ENCODE measurements at places on chromosomes 5 and 9.

GRCh38 chr9:99025616-99026270, 79.2 kb upstream of the TGFBR1 start:
- no peak for DNase-seq

GRCh38 chr9:72623156-72623555, 101.7 kb downstream of the TMC1 start:
- DNase-seq, result no peak

DNA sequence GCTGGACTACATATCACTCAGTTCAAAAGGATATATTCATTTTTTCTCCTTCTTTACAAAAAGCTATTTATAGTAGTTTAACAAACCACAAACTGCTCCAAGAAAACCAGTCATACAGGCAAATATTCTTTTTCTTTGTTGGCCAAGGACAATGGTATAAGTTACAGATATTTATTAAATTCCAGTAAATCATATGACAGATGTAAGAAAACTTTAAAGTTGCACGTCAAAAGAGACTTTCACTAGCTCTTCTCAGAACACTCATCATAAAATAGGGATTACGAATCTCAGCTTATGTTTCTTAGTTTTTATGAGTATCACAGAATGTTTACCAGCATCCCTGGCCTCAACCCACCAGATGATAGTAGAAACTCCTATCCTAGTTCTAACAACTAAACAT, 67.2 kb downstream of the ANKRD31 start:
- DNase-seq, result no peak

GRCh38 chr5:32182463-32183063, 8.4 kb upstream of the GOLPH3 start:
- DNase-seq, result no peak

DNA sequence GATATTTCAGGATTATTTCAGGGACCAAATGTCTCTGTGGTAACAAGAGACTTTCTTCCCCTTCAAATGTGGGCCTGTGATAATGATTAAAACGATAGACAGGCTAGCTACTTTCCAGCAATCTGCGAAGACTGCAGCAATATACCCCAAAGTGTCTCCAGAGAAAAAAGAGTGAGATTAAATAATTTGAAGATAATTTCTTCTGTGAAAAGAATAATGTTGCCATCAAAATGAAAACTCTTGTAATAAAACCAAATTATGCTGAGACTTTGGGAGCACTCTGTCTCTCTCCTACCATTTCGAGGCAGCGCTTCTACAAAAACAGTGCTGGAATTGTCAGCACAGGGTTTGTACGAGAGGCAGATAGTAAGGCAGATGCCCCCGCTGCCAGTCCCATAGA, 104.2 kb upstream of the SPOCK1 start:
- DNase-seq, result no peak

DNA sequence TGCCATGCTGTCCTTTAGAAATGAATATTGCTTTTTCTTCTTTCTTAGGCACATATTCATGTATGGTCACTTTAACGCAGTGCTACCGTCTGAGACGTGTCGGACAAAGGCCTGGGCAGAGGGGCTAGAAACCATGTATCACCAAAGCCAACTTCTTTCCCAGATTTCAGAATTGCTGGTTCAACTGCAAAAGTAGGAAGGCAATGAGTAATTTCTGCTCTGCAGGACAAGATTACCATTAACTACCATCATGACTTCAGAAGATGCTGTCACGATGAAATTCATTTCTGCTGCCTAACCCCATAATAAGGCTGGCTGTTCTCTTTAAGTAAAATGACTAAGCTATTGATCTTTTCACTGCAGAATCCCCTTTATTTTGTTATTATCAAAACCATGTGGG, 306.7 kb downstream of the PDE4D start:
- no peak for DNase-seq

GRCh38 chr9:134130503-134131375, 5.1 kb upstream of the WDR5 start:
- DNase-seq, result no peak

- no peak for DNase-seq
Observed at GRCh38 chr5:81751836-81752643, 1.1 kb upstream of the SSBP2 start.

DNA sequence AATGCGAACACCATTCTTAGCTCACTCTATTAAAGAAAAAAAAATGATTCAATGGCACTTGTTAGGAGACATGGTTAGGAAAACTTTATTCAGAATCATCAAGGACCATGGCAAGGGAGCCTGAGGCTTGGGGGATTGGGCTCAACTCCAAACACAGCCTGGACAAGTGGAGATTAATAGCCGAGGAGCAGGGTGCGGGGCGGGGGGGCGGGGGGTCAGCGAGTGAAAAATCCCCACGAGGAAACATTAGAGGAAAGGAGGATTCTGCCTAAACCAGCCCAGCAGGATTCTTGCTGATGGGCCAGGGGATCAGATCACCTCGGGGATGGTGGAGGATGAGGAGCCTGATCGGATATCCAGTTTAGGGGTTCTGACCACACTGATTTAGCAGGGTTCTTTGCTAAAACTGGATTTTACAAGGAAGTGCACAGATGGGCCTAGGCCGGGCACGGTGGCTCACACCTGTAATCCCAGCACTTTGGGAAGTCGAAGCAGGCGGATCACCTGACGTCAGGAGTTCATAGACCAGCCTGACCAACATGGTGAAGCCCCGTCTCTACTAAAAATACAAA, 24.4 kb upstream of the FIBCD1 start:
- no peak for DNase-seq

GRCh38 chr5:69211200-69211599, 21.8 kb downstream of the CENPH start:
- DNase-seq, result no peak

DNA sequence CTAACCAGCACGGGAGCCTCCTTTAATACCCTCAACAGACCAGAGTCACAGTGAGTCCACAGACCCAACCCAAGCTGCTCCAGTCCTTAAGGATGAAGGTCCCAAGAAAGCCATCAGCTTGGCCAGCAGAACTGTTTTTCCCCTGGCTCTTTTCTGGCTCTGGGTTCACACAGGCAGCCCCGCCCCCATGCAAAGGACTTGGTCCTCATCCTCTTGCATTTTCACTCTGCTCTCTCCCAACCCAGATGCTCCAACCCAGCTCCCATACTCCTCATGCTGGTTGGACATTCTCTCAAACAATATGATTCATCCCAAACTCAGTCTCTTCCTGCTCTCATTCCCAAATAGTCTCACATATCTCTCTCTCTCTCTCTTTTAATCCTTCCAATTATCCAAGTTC, 74.2 kb upstream of the SPOCK1 start:
- DNase-seq, result no peak

DNA sequence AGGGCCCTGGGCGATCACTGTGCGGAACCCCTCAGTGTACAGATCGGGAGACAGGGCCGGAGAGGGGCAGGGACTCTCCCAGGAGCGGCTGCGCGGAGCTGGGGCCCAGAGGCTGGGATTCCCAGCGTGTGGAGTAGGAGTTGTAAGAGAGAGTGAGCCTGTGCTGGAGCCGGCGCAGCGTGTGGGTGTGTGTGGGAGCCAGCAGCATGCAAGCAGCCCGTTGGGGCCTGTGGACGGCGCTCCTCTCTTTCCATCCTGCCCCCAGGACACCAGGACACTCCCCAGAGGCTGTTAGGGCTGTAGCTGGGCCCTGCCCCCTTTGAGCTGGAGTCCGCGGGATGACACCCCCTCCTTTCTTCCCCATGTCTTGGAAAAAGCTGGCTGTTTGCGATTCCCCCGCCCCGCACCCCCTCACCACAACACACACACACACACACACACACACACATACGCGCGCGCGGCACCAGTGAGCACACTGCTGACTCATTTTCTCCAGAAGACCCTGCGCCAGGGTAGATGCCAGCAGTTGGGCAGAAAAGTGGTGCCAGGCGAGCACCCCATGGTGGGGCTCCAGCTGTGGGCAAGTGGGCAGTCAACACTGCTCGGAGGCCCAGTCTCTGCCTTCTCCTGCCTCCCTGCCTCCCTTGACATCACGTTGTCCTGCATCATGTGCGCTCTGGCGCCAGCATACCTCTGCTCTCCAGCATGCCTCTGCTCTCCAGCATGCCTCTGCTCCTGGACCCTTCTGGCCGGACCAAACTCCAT, 1.5 kb downstream of the COL27A1 start:
- peak; percentile 30 for DNase-seq

DNA sequence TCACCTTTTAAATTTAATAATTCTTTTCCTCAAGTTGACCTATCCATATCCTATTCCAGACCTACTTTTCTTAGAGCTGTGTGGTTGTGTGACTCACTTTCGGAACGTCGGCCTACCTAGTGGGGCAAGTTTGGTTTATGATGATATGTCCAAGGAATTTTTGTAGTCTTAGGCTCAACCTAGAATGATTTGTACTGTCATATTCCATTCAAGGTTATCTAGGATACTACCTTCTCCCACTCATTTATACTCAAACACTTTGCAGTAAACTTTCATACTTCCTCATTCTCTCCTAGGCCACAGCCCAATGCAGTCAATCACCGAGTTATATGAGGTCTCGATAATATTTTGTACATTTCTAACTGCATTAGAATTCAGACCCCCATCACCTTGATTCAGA, 61.9 kb downstream of the PIK3R1 start:
- no peak for DNase-seq

GRCh38 chr5:176611435-176611834, 1.5 kb upstream of the GPRIN1 start:
- peak; percentile 68 for DNase-seq

DNA sequence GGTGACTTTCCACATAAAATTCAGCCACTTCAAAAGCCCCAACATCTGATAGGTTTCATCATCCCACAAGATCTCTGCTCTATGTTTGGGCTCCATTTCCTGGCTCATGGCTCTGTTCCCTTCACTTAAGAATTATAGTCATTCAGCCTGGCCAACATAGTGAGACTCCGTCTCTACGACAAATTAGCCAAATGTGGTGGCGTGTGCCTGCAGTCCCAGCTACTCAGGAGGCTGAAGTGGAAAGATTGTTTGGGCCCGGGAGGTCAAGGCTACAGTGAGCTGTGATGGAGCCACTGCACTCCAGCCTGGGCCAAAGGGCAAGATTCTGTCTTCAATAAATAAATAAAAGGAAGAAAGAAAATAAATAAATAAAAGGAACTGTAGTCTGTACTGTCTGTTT, 57.9 kb upstream of the CTSV start:
- DNase-seq, result no peak

DNA sequence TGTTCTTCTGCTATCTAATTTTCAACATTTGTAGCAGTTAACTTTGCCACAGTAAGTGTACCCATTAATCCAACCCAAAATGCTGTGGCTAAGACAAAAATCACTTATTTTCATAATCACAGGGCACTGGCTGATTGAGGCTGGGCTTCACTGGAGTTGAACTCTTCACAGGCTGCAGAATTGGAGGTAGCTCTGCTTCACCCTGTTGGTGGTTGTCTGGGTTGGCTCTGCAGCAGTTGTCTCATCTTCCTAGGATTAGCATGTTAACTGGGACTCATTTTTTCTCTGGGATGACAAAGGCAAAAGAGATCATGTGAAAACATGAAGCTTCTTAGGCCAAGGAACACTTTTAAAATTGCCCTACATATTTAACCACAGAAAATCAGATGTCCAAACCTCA, 518.9 kb downstream of the TLR4 start:
- no peak for DNase-seq
